ENCODE measurements at places on chromosomes 6 and 20.

DNA sequence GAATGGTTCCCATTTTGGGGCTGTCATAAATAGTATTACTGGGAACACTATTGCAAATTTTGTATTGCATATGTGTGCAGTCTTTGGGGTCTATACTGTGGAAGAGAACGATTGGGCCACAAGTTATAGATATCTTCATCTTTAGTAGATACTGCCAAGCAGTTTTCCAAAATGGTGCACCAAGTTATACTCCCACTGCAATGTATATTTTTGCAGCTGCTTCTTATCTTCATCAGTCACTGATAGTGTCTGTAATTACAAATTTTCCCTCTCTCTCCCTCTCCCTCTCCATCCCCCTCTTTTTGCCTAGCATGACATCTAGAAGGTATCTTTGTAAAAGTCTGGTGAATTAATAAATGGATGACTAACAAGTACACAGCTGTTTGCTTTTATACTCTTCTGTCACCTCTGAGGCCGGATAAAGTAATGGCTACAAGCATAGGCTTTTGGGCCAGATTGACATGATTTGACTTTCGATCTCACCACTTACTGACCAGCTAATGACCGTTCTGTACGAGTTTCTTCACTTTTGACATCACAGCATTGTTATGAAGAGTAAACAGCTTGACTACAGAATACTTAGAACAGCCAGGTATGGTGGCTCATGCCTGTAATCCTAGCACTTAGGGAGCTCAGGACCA is 113.3 kb upstream of the SLC2A12 start:
- DNase-seq: no peak

DNA sequence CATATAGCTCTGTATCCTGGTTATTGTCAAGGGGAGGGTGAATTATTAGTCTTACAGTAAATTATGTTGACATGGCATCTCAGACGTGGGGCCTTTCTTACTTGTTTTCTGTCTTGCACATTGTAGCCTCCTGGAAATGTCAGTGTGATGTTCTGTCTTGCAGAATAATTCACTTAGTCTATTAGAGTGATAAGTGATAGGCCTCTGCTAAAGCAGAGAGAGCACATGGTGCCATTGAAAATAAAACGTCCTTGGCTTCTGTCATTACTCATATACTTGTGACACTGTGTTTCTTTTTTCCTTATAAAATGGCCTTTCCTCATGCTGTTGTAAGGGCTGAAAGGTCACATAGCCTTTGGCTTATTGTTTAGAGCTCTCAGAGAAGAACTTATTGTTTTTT is 531.0 kb downstream of the EPM2A start:
- DNase-seq: no peak

GRCh38 chr20:63837479-63837878 is 6.4 kb upstream of the ZBTB46 start:
- DNase-seq: no peak

DNA sequence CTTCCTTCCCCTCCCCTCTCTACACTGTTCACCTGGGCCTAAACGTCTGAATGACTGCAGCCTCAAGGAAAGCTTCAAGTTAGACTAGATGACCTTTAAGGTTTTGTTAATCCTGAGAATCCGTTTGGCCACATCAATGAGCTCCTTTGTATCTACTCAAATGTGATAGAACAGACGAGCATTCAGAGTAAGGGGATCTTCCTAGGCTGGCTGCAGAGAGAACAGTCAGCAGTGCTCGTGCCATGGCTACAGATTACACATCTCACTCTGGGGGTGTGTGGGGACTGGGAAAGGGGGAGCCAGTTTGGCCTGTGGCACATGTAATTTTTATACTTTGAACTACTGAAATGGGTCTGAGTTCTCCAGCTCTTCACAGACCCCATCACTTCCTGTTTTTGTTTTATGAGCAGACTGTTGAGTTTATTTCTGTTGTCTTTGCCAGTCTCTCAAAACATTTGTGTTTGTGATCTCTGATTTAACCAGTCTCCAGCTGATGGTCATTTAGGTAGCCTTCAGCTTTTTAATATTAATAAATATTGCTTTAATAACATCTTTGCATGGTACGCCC is 50.9 kb downstream of the KCNS1 start:
- DNase-seq: no peak

DNA sequence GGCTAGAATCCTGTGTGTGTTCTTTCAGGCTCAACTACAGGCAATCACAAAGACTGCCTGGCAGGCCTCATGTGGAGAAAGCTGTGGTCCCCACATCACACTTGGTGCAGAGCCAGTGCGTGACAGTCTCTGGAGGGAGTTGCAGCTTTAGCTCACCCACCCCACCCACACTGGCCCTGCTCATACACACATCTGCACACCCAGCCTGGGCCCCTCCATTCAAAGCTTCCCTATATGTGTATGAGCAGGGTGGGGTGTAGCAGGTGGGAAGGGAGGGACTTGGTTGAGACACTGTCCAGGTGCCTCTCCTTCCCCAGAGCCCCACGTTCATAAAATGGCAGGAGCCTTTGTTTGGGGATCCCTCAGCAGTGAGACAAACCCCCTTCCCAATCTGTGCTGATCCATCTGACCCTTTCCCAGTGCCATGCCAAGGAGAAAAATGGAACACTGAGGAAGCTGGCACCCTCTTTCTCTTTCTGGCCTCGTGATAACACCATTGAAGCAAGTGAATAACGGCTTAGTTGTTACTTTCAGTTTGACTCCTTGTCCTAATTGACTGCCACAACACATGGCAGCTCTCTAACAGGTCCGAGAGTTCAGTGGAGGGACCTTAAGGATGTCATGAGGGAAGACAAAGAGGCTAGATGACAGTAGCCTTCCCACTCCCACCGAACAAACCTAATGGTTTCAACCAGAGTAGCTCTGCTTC is 53.8 kb upstream of the NRSN1 start:
- DNase-seq: no peak

DNA sequence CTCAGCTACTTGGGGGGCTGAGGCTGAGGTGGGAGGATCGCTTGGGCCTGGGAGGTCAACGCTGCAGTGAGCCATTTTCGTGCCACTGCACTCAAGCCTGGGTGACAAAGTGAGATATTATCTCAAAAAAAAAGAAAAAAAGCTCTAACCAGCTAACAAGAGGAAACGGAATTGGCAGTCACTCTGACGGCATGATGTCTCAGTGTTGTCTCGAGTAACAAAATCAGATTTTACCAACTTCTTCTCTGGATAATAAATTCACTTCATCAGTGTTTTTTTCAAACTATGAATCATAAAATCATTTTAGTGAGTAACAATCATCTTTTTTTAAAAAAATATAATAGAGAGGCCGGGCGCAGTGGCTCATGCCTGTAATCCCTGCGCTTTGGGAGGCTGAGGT is 12.6 kb downstream of the KIF16B start:
- no peak for DNase-seq

GRCh38 chr6:127727260-127727953 is 150.4 kb downstream of the C6orf58 start:
- no peak for DNase-seq

- no peak for DNase-seq
These were observed 16.6 kb downstream of the CRYBG1 start for GRCh38 chr6:106377061-106377540.

DNA sequence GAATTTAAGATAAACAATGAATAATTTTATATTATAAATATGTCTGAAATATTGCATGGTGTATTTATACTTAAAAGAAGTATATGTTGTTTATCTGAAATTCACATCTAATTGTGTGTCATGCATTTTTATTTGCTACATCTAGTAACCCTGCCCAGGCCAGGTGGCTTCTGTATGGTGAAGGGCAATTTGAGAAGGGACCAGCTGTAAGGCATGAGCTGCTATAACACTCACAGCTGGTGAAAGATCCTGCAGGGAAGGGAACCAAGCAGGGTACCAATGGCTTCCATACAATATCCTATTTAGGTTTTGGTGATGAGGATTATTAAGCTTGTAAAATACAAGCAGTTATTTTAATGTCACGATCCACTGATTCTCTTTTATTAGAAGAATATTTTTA is 921.8 kb upstream of the GJE1 start:
- DNase-seq: no peak

- DNase-seq: no peak
These were observed 135.7 kb upstream of the CCDC28A start for GRCh38 chr6:138637822-138638221.

DNA sequence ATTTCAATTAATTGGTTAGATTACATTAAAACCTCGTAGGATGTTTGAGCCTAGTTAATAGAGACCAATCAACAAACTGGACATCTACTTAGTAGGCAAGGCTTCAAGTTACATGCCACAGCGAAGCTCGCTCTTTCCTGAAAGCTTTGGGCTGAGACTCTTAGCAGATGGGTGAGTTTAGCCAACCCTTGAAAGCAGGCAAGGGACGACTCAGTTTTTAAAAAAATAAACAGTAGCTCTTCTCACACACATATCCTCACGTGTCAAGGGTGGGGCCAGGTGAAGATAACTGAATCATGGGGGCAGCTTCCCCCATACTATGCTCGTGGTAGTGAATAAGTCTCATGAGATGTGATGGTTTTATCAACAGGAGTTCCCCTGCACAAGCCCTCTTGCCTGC is 775 bp downstream of the MTFR2 start:
- DNase-seq: no peak

GRCh38 chr20:62901891-62902290 is 24.4 kb downstream of the DIDO1 start:
- no peak for DNase-seq

DNA sequence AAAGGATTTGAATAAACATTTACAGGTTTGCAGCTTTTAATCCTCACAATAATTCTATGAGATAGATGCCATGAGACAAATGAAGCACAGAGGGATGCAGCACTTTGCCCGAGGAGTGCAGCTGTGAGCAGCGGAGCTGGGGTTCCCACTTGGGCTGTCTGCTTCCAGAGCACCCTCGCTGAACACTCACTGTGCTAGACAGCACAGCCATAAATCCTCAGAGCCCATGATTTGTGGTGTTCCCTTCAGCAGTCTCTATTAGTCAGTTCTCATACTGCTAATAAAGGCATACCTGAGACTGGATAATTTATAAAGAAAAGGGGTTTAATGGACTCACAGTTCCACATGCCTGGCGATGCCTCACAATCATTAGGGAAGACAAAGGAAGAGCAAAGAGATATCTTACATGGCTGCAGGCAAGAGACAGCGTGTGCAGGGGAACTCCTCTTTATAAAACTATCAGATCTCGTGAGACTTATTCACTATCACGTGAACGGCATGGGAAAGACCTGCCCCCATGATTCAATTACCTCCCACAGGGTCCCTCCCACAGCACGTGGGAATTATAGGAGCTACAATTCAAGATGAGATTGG is 25.3 kb upstream of the CTAGE9 start:
- DNase-seq: no peak

DNA sequence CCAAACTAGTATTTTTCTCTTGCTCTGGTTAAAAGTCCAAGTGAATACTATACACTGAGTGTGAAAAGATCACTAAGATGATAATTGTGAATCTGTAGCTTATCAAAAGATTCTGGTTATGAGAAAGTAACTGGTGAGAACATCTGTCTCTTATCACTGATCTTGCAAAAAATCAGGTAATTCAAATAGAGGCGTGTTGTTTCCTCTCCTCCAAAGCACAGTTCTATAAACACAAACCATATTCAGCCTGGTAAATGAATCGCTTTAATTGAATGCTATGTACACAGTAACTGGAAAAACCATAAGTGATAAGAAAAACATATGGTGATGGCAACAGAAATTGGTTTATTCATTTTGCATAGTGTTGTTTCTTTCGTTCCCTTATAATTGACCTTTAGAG is 161.0 kb downstream of the RALGAPA2 start:
- no peak for DNase-seq

DNA sequence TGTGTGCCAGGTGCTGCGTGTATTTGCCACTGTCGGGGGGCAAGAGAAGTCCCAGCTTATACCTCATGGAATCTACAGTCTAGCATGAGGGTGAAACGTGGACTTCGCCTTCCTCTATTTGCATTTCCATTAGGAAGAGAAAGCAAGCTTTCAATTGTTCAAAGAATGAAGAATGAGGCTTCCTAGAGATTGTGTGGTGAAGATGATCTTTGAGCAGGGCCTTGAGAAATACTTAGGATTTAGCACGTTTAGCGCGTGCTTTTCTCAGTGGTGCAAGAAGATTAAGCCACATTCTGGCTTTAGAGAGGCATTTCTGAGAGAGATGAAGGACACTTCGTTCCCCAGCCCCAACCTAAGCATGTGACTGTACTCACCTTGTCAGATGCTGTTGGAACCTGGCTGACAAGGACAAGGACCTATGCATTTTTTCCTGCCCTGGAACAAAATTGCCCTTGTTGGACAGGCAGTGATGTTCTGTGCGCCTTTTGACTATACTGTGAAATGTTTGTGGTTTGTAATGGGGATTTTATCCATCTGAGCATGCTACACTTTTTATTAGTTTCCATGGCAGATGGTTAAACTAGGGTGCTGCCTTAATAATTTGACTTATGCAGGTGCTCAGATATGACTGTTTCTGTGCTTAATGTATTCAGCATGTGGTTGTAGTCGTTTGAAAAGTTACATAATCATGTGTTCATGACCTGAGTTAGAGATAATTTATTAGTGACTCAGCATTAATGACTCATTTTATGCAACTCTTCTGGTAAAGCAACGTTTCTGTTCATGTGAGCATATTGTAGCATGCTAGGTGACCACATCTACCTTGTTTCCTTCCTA is 10.7 kb downstream of the TULP4 start:
- DNase-seq: no peak

DNA sequence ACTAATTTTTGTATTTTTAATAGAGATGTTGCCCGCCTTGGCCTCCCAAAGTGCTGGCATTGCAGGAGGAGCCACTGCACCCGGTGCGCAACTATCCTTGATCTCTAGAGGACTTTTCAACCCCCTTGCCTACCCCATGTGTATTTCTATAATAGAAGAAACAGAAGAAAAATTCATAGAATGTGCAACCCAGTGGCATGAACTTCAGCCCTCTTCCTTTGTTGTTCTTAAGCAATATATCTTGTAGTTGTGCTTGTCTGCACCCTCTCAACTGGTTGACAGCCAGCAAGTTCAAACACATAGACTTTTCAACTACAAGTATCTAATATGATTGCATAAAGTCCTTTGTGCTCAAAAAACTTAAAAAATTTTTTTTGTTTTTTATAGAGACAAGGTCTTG is 72.3 kb upstream of the NCOA3 start:
- DNase-seq: no peak

- DNase-seq: no peak
These were observed 56.6 kb downstream of the ARID1B start for GRCh38 chr6:156833755-156834154.

DNA sequence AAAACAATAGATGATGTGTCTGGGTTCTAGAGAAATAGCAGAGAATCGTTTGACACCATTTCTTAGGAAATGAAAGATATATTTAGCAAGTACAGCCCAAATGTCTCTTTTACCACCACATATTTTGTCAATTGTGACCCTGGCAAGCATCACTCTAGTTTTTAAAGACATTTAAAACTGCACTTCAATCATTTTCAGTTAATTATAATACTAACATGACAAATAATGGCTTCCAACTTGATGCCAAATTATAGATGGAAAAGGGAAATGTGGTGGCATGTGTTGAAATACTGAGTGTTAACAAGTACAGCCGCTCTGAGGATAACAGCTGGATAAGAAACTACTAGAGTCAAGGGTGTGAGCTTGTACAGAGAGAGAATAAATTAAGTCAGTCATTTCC is 648.9 kb downstream of the FRK start:
- DNase-seq: no peak

Measured in endodermal cell (in vitro differentiated cells).